ENCODE measurements at places on chromosomes 13 and 19.

DNA sequence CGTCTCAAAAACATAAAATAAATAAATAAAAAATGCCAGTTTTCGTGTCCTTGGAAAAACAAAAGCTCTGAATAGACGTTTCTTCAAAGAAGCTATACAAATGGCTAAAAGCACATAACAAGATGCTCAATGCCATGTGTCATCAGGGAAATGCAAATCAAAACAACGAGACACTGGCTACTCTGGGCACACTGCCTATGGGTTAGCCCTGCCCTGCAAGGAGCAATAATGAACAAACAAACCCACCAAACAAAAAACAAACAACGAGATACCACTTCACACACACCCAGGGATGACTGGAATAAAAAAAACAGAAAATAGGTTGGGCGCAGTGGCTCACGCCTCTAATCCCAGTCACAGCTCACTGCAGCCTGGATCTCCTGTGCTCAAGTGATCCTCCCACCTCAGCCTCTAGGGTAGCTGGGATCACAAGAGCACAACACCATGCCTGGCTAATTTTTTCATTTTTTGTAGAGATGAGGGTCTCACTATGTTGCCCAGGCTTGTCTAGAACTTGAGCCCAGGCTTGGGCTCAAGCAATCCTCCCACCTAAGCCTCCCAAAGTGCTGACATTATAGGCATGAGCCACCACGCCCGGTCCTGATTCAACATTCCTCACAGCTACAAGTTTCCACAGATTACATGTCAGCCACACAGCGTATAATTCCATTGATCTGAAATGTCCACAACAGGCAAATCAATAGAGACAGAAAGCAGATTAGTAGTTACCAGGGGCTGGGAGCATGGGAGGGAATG is 15.5 kb upstream of the ISYNA1 start:
- DNase-seq: no peak

- no peak for DNase-seq
Observed at GRCh38 chr19:16069813-16070365, 6.4 kb upstream of the TPM4 start.

GRCh38 chr13:37966266-37966665 is 96.7 kb upstream of the TRPC4 start:
- no peak for DNase-seq

DNA sequence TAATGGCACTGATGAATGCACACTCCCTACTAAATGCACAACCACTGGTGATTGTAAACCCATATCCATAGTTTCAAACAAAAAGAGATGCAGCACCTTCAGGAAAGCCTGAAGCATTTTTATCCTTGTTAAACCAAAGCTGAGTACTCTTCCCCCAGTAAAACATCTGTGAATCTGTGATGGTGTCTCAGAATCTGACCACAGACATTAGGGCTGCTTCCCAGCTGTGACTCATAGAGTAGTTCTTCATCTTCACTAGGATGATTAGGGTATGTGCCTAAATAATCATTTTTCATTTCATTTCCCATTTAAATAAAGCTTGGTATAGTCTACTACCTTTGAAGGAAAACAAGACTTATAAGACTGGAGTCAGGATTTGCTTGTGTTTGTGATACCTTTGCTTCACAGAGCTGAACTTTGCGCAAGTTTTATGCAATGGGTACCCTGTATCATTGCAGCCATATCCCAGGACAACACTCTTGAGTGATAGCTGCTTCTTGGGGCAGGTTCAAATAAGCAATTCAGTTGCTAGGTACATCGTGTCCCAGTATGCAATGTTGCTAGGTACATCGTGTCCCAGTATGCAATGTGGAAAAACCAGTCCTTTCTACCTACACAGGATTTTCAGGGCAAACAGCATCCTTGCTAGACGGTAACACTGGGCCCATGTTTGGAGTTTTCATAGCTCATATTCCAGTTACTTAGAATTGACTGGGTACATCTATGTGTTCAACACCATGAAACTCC is 277.1 kb downstream of the IRS2 start:
- no peak for DNase-seq

DNA sequence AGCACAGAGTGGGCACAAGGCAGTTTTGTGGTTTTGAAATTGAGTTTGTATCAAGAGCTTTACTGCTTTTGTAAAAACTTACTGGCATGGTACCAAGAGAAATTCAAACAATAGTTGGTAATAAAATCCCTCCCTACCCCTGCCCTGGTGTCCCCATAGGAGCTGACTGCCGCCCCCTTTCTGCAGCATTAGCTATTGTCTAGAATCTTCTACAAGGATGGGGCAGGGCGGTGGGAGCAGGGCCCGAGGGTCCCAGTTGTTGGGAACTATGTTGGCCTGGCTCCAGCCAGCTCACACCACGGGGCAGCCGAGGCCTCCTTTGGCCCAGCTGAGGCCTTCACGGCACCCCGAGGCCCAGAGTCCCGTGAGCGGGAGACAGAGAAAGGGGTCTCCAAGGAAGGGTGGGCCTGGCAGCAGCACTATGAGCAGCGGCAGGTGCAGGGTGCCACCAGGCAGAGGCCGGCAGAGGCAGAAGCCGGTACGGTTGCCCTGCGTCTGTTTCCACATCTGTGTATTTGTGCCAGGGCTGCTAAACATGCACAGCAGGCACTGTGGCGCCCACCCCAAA is 57.9 kb downstream of the KDM4B start:
- DNase-seq: no peak
